ENCODE measurements at places on chromosomes 5 and 9.

DNA sequence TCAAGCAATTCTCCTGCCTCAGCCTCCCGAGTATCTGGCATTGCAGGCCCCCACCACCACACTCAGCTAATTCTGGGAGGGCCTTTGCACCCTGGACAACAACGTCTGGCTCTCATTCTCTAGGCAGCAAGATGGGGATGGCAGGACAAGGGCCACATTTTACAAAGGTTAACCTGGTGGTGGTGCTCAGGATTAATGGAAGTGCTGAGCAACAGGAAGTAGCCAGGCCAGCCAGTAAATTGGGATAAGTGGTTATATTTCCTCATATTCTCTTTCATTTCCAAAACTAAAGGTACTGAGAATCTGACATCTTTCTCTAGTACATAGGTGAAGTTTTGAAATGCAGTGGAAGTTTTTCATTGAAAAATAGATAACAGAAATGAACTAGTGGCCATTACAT, 24.7 kb upstream of the ASPN start:
- no peak for DNase-seq

DNA sequence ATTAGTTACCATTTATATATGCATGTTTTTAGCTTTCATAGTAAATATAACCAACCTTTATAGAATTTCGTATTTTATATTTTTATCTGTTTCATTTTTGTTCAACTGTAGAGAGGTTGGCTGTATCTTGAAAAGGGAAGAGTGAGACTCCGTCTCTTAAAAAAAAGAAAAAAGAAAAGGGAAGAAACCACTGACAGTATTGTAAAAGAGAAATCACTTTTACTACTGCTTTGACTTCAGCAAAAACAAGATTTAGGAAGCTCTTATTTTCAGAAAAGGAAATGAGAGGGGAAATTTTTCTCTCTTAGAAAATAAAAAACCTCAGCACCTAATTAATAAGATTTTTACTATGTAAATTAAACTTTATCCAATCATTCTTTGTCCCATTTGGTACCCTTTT, 14.4 kb downstream of the POLK start:
- DNase-seq, result no peak

DNA sequence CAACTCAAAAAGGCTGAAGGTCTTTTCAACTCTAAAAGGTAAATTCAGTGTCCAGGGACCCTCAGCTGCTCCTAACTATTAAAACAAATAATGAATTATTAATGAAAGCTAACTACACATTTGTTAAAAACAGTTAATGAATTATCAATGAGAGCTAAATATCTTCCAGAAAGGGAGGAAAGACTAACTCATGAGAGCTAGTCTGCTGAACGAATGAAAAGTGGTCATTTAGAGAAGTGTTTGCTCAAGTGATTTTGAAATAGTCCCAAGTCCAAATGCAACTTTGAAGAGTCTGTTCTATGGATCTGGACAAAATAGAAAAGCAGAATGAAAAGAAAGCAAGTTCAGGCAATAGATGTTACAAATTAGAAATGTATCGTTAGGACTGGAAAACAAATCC, 133.9 kb upstream of the SPEF2 start:
- no peak for DNase-seq

DNA sequence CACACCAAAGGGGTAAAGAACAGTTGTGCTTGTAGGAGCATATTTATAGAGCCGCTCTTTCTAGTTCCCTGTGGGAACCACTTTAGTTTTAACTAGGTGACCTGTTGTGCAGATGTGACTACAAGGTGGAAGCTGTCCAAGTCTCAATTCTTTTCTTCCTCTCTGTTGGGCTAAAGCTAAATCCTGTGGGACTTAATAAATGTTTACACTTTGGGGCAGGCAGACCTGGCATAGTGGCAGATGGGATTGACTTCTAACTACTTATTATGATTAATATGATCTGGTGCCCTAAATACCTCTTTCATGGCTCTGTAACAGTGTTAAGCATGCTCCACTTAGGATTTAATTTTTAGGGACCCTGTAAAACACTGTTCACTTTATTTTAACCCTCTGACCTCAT, 265.3 kb downstream of the KCTD16 start:
- no peak for DNase-seq

- no peak for DNase-seq
Observed at GRCh38 chr5:33231214-33231710, 209.5 kb upstream of the TARS1 start.

GRCh38 chr5:132540764-132541163, 2.6 kb downstream of the IL5 start:
- no peak for DNase-seq

- no peak for DNase-seq
Observed at GRCh38 chr9:81465468-81466011, 223.8 kb downstream of the TLE1 start.

DNA sequence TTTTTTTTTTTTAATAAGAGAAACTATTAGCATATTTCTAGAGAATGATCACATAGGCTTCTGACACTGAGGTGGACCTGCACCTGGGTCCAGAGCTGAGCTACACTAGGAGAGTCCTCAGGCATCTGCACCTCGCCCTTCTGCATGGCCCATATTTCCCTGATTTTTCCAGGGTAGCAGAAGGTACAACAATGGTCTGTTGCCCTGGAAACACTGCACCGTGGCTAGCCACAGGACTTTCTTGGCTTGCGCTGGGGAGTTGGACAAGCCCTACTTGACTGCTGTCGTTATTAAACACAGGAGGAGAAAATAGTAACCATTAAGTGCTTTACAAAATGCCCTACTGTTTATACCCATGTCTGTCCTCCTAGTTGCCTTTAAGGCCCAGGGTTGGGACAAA, 615.7 kb upstream of the MEF2C start:
- DNase-seq, result no peak
